ENCODE measurements at places on chromosomes 2 and 18. TPM values are rescaled to one million over a fixed set of nuclear protein-coding genes. Genes with fewer than 3 reads are reported as not detected.

The AKAIN1 gene
- total RNA-seq: 3.8 TPM

The RPRM gene
- 71.7 TPM for total RNA-seq

The DPP4 gene
- 9.4 TPM for total RNA-seq

The GALNT5 gene
- total RNA-seq: under 0.01 TPM

The NAT8 gene
- total RNA-seq: not detected

The UGT1A10 gene
- not detected for total RNA-seq

The TUBB8B gene
- total RNA-seq: not detected

The TFCP2L1 gene
- total RNA-seq: under 0.01 TPM

The UCN gene
- not detected for total RNA-seq

The FASTKD2 gene
- 54.8 TPM for total RNA-seq

The CYRIA gene
- total RNA-seq: 199 TPM

The LRRC30 gene
- total RNA-seq: not detected

The DSG4 gene
- not detected for total RNA-seq

The FOXD4L1 gene
- 0.63 TPM for total RNA-seq

The CNTNAP5 gene
- total RNA-seq: 65.1 TPM

The NEU4 gene
- 0.63 TPM for total RNA-seq

The PROC gene
- total RNA-seq: not detected

The SH3RF3 gene
- total RNA-seq: 22.5 TPM

The MAP3K19 gene
- 1.6 TPM for total RNA-seq

The RAX gene
- total RNA-seq: not detected

The UBE2F gene
- total RNA-seq: 30.4 TPM

The CPLX4 gene
- not detected for total RNA-seq

Data from parietal lobe (tissue), 2 donors.